ENCODE measurements at places on chromosomes 12 and 14.

DNA sequence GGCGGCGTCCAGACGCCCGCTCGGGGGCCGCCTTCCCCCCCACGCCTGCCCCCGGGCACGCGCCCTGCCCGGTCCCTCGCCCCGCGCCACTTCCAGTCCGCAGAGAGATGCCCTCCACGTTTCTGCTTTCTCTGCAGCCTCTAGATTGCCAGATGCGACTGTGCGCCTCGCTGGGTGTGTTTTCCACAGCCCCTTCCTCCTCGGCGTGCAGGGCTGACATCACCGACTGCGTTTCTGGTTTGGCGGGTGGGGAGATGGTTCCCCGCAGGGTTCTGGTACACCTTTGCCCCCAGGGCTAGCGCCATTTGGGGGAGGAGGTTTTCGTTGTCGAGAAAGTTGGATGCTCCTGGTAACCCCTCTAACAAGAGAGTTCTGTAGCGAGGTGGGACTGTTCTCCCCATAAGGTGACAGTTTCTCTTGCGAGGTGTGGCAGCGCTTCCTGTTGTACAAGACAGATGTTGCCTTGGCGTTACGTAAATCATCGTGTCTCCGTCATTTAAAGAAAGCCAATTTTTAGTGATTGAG lies 1.5 kb downstream of the CALM1 start:
- DNase-seq = peak; percentile 27

- peak; percentile 45 for DNase-seq
These were observed 57.2 kb upstream of the AEBP2 start for GRCh38 chr12:19382111-19382526.

DNA sequence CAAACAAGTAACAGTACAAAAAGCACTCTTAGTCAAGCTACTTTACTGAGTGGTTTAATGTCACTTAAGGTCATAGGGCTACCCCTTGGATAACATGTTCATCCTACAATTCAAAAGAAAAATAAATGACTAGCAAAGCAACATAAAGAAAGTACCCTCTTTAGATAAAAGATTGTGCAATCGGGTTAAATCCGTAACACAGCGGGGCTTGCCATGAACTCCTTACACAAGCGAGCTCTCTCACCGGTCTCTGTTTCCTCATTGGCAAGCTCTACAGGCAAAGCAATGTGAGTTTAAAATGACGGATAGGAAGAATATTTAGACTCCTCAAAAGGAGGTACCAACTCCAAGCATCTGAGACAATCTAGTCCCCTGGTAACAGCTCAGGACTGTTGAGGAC lies 140.6 kb downstream of the EGLN3 start:
- DNase-seq = no peak

- DNase-seq = no peak
These were observed 11.8 kb downstream of the ATG14 start for GRCh38 chr14:55399852-55400251.

GRCh38 chr12:31201382-31201781 lies 124.6 kb downstream of the SINHCAF start:
- DNase-seq = no peak

- DNase-seq = no peak
These were observed 12.0 kb upstream of the IL26 start for GRCh38 chr12:68237619-68238018.

DNA sequence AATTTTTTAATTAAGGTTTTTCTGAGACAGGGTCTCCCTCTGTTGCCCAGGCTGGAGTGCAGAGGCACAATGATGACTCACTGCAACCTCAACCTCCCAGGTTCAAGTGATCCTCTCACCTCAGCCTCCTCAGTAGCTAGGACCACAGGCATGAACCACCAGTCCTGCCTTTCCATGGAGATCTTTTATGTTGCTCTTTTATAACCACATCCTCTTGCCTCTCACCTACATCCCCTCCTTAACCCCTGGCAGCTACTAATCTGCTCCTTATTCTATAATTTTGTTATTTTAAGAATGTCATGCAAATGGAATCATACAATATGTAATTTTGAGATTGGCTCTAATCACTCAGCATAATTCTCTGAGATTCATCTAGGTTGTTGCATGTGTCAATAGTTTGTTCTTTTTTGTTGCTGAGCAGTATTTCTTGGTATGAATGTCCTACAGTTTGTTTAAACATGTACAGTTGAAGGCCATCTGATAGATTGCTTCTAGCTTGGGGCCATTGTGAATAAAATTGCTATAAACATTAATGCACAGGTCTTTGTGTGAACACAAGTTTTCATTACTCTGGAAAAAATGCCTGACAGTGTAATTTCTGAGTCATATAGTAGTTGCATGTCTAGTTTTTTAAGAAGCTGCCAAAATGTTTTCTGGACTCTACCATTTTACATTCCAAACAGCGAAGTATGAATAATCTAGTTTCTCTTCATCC lies 249.2 kb upstream of the AMIGO2 start:
- DNase-seq = peak; percentile 38

GRCh38 chr12:85065837-85066482 lies 29.8 kb downstream of the LRRIQ1 start:
- no peak for DNase-seq

DNA sequence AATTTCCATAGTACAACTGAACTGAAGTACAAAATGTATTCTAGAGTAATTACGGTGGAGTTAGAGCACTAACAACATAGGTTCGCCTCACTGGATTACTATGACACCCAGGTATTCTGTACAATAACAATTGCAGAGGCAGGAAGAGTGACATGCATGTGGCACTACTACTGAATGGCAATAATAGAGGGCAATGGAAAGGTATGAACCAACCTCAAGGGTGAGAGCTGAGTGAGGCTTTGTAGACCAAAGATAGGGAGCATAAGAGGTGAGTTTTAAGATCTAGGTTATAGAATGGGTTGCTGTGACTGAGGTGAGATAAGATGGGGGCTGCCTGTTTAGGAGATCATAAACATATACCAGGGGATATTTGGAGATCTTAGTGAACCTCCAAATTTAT lies 343.1 kb downstream of the PCNX1 start:
- DNase-seq = no peak

DNA sequence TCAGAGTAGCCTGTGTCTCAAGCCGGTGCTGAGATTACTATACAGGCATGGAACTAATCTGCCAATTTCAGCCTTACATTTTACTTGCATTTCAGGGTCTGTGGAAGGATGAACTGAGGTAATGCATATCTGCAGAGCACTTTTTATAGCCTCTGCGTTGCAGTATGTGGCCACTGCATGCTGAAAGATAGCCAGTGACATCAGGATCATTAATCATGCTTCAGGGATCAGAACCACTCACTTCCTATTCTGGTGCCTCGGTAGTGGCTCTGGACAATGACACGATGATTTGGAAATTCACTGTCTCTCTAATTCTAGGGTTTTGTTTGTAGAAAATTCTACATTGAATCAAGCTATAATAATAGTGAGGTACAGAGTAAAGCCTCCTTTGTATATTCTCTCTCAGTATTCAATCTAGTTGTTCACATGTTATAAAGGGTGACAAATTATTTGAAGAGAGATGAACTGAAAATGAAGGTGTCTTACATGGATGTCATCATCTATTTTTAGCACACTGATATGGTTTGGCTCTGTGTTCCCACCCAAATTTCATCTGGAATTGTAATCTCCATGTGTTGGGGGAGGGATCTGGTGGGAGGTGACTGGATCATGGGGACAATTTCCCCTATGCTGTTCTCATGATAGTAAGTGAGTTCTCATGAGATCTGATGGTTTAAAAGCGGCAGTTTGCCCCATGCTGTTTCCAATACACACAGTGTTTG lies 554.3 kb upstream of the MIS18BP1 start:
- no peak for DNase-seq

- no peak for DNase-seq
These were observed 5.1 kb downstream of the IRAK3 start for GRCh38 chr12:66194122-66194521.

- DNase-seq = no peak
These were observed 270.3 kb downstream of the CCDC91 start for GRCh38 chr12:28460420-28461130.

DNA sequence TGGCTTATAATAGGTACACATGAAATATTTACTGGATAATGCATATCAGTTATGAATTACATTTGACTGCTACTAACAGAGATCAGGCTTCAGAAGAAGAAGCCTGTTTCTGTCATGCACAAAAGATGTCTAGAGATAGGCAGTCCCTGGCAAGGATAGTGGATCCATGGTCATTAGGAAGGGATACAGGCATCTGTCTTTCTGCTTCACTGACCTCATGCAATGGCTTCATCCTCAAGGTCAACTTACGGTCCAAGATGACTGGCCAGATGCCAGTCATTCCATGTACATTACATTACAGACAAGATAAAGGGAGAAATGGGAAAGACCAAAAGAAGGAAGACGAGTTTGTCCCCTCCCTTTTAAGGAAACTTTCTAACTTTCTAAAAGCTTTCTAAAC lies 94.0 kb downstream of the NUAK1 start:
- DNase-seq = no peak

GRCh38 chr12:90062799-90063198 lies 354.2 kb upstream of the ATP2B1 start:
- DNase-seq = no peak
